ENCODE measurements at places on chromosomes 16 and 17.
A peak's percentile ranks its signal among the peaks of the same experiment; 100 is the strongest.

DNA sequence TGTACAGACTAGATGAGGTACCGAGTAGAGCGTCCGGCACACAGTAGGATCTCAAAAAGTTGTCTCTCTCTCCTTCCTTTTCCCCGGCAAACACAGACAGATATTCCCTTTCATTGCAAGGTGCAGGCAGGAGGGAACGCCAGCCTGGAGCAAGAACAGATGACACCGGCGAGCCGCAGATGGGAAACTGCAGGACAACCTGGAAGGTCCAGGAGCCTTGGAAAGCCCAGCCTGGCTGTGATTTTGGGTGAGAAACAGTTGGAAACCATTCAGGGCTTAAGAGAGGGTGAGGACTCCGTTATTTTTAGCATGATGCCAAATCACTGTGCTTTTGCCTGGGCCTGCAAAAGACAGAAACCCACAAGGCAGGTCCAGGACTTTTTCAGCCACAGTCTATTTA lies 7.3 kb downstream of the CDH11 start:
- DNase-seq, result no peak

DNA sequence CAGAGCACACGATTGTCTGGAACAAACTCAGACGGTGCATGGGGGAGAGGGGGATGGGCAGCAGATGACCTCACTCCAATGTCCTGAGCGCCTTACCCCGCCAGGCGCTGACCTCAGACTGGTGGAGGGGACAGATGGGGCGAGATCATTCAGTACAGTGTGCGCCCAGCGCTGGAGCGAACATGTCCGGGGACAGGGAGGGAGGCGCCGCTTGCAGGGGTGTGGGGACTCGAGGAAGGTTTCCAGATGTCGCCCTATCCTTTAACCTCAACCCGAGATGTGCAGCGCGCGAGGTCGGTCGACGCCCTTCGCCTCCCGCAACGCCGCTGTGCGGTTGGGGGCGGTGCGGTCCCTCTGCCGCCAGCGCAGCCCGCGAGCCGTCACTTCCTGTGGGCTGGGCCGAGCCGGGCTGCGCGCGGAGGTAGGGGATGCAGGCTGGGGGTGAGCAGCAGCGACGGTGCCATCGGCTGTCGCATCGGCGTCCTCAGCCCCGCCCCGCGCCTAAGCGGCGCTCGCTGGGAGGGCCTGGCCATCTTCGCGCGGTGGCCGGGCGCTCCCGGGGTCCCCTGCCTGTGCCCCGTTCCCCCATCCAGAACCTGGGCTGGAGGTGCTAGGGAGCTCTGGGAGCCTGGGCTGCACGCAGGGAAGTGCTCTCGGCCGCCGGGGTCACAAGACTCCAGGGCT lies 5.3 kb upstream of the CDR2L start:
- peak; percentile 71 for DNase-seq

- DNase-seq, result no peak
Observed at GRCh38 chr16:67919622-67920221, 11.9 kb downstream of the CTRL start.

DNA sequence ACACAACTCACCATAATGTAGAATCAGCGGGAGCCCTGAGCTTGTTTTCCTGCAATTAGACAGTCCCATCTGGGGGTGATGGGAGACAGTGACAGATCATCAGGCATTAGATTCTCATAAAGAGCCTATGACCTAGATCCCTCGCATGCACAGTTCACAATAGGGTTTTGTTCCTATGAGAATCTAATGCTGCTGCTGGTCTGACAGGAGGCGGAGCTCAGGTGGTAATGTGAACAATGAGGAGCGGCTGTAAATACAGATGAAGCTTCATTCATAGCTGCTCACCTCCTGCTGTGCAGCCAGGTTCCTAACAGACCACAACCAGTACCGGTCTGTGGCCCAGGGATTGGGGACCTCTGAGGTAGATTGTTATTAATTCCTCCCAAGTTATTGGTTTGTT lies 2.9 kb upstream of the DOK4 start:
- DNase-seq, result no peak

DNA sequence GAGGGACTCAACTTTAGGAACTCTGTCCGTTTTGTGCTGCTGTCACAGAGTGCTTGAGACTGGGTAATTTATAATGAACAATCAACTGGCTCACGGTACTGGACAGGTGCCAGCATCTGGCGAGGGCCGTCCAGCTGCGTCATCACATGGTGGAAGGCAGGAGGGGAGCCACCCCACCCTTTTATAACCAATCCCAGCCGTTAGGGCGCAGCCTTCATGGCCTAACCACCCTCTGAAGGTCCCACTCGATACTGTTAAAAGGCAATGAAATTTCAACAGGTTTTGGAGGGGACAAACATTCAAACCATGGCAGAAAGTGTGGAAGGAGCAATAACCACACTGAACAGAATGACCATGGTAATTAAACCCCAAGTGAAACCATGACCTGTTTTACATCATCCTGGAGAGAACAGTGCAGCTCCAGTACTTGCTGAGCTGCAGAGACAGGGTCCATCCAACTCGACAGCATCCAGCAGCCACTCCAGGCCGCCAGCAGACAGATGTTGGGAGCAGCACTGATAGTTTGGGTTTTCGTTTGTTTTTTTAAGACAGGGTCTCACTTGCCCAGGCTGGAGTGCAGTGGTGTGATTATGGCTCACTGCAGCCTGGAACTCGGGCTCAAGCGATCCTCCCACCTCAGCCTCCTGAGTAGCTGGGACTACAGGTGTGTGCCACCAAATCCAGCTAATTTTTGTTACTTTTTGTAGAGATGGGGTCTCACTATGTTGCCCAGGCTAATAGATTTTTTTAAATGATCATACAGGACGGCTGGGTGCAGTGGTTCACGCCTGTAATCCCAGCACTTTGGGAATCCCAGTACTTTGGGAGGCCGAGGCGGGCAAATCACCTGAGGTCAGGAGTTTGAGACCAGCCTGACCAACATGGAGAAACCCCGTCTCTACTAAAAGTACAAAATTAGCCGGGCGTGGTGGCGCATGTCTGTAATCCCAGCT lies 11.0 kb downstream of the CHMP6 start:
- DNase-seq, result no peak

DNA sequence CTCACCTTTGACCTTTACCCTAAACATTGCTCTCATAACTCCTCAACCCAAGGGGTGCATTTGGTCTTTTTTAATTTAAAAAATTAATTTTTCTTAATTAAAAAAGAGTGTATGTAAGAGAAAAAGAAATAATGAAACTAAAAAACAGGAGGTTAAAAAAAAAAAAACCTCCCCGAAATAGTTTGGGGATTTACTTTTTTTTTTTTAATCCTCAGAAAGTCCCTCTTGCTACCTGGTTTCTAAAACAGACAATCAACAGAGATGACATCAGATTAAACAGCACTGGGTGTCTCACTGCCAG lies 301.3 kb downstream of the SOX9 start:
- no peak for DNase-seq

- no peak for DNase-seq
Observed at GRCh38 chr17:8798176-8798845, 854 bp downstream of the MFSD6L start.

- DNase-seq, result no peak
Observed at GRCh38 chr16:19700319-19700781, 17.7 kb downstream of the KNOP1 start.

- DNase-seq, result no peak
Observed at GRCh38 chr17:50051082-50051576, 4.8 kb upstream of the ITGA3 start.

DNA sequence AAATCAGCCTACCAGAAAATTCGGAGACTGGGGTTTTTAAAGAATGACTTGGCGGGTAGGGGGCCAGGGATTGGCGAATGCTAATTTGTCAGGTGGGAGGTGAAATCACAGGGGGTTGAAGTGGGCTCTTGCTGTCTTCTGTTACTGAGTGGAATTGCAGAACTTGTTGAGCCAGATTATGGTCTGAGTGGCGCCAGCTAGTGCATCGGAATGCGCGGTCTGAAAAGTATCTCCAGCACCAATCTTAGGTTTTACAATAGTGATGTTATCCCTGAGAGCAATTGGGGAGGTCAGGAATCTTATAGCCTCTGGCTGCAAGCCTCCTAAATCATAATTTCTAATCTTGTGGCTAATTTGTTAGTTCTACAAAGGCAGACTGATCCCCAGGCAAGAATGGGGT lies 762 bp upstream of the RBL2 start:
- DNase-seq, result no peak

DNA sequence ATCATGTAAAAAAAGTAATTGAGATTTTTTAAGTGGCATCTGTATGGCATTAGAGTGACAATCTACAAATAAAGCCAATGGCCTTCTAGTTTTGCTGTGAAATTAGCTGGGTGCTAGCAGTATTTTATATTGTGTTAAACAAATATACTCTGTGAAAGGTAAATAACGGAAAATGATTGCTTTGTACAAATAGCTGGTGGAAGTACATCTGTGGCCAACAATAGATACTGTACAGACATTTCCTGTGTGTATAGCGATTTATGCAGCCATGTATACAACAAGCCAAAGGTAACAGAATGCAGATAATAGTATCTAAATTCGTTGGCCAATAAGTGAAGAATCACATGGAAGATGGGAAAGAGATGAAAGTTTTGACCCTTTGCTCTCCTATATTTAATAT lies 26.6 kb downstream of the IQCK start:
- no peak for DNase-seq

DNA sequence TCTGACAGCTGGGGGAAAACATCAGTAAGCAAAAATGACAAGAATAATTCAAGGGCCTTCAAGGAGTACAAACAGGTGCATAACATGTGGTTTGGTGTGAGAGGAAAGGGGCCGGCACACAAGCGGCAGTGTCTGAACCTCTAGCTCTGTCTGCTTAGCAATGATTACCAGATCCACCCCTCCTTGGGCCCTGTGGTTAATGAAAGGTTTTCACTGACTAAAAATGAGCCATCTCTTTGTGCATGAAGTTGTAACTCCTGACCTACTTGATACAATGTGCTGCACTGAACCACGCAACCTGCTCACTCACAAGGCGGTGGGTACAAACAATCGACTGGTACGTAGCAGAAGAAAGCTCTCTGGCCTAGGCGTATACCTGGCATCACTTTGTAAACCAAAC lies 15.1 kb downstream of the FAM117A start:
- DNase-seq, result peak; percentile 63

DNA sequence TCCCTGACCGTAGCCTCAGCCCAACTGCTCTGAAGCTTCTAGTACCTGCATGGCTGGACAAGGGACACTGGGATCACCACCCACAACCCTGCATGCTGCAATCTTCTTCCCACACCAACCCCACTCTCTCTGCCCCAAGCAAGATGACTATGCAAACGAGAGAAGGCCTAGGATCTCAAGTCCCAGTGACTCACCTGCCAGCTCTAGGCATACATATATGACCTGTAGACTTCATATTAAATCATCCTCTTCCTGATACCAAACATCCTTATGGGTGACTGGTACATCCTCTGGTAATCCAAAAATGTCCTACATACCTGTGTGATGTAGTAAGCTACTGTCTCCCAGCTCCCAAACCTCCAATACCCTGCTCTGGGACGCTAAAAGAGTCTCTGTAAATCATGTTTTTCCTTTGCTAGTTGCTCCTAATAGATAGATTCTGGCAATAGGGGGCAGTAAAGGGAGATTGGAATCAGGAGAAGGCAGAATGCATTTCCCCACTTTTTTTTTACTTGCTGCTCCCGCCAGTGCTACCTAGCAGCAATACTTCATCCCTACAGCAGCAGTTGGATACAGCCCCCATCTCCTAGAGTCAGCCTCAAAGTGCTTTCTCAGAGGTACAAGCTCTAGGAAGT lies 43.4 kb upstream of the SOX9 start:
- no peak for DNase-seq

DNA sequence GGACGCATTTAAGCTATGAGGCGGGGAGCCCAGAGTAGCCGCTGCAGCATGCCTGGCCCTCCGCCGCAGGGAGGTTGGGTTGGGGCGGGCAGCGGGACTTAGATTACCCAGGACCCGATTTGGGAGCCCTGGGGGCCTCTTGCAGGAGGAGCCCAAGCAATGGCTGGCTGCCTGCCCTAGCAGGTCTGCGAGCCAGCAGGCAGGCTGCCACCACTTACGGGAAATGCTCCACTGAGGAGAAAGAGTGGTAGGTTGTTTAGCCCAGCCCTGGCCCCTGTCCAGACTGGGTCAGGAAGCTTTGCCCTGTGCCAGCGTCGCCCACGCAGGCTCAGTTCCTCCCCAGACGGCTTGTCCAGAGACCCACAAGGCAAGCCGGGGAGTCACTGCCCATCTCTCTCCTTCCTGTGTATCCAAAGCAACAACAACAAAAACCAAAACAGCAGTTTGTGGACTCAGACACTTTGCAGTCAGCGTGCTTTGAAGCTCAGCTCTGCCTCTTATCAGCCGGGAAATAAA lies 10.3 kb upstream of the TVP23A start:
- DNase-seq, result no peak

DNA sequence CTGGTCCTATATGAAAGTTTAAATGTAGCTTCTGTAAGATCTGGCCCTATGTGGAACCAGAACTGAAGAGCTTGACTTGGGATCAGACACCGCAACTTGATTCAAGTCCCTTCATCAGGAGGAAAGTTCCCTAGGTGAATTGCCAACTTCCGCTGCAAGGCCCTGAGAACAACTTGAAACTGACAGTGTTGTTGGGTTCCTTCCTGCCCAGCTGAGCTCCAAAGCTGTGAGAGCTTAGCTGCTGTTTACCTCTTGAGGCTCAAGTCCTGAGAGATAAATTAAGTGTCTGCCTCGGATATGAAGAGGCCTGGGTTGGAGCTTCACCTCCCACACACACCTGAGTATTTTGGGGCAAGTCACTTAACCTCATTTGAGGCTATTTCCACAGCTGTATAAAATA lies 44.7 kb downstream of the REXO5 start:
- no peak for DNase-seq

GRCh38 chr17:7559320-7560171 lies 996 bp downstream of the TNFSF13 start:
- DNase-seq, result no peak

- no peak for DNase-seq
Observed at GRCh38 chr17:43628089-43628650, 33.6 kb downstream of the MEOX1 start.

- DNase-seq, result no peak
Observed at GRCh38 chr16:8796469-8797363, 723 bp downstream of the TMEM186 start.

DNA sequence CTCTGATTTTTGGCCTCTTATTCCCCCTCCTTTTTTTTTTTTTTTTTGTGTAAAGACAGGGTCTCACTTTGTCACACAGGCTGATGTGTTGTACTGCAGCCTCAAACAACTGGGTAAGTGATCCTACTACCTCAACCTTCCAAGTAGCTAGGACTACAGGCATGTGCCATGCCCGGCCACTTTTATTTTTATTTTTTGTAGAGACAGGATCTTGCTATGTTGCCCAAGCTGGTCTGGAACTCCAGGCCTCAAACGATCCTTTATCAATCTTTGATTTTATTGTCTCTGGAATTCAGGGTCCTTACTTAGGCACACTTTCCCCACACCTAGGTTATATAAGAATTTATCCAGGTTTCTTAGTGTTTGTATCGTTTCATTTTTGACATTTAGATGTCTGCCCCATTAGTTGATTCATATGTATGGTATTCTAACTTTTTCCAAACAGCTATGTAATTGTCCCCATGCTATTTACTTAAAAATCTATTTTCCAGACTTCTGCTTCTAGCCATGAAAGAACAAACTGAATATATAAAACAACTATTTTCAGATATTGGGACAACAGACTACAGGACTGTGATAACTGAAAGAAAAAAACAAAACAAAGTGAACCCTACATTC lies 13.9 kb downstream of the CMC2 start:
- no peak for DNase-seq

- DNase-seq, result no peak
Observed at GRCh38 chr17:77151186-77151585, 10.4 kb downstream of the SEC14L1 start.

Measured in effector memory CD8-positive, alpha-beta T cell (primary cell).